ENCODE measurements at places on chromosomes 2 and 18.

DNA sequence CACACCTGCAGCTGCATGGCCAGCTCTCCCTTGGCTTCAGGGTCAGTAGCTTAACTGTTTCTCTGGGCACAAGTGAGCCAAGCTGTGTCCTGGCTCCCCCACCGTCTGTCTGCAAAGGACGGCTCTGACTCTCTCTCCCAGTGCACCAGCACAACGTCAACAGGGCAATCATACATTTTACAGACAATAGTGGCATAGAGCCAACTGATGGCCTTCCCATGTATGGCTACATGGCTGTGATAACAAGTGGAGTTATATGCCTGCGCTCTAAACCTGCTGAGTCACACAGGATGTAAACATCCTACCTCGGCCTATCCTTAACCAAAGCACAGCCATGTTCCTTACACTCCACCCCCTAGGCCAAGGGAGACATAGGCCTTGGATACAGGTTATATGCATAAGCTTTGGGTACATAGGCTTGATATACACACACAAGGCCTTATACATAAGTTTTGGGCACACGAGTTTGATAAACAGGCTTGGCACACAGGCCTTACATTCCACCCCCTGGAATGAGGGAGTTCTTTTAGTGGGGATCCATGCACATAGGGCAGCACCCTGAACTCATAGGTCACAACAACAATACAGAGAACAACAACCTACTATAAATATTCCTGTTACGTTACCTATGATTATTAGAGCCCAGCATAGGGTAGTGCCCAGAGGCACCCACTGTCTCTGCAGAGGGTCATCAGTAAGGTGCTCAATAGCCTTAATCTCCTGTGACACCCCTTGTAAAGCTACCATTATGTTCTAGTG lies 17.7 kb downstream of the PHOSPHO2 start:
- DNase-seq, result no peak

DNA sequence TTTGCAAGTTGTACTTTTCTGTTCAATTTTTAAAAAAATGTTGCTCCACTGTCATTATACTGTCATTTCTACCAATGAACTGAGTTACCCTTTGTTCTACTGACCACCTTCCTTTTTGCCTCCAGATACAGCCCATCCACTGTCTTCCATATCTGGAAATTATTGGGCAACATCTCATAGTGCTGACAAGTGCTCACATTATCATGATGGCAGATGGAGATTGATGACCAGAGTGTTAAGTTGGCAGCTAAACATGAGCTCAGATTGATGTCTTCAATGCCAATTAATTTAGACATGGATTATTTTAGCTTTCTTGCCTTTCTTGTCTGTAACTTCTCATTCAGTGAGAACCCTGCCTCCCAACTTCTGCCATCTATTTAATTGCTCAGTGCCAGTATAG lies 76.6 kb downstream of the KIAA1328 start:
- DNase-seq, result no peak

DNA sequence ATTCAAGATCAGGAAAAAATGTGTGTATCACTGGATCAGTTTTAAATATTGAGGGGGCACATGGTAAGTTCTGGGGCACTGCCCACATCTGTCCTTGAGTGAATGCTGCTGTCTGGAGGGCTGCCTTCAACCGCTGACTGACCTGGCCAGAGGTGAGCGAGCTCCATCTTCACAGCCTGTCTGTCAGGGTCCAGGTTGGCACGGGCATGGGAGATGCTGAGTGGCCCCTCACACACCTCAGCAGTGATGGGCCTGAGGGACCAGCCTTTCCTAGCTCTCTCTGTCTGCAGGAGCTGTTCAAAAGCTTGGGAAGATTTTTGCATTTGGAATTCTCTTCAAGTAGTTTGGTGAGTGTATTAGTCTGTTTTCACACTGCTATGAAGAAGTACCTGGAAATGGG lies 114.8 kb upstream of the ALKAL2 start:
- no peak for DNase-seq

DNA sequence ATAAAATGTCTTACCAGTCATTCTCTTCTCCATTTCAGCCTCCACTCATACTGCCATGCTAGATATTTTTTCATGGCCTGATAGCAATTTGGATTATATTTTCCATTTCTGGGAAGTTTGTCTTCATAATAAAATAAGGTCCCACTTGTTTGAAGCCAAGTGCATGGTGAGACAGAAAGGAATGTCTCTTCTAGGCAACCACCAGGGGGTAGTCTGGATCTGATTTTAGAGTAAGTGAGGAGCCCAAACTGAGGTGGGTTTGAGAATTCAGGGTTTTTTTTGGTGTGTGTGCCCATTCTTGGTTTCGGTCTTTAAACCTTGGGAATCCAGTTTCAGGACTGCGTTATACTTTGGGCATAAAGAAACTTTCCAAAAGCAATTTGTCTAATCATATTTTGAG lies 315.5 kb downstream of the RPRM start:
- DNase-seq, result no peak

GRCh38 chr2:7719876-7720275 lies 802.7 kb downstream of the RNF144A start:
- DNase-seq, result no peak

DNA sequence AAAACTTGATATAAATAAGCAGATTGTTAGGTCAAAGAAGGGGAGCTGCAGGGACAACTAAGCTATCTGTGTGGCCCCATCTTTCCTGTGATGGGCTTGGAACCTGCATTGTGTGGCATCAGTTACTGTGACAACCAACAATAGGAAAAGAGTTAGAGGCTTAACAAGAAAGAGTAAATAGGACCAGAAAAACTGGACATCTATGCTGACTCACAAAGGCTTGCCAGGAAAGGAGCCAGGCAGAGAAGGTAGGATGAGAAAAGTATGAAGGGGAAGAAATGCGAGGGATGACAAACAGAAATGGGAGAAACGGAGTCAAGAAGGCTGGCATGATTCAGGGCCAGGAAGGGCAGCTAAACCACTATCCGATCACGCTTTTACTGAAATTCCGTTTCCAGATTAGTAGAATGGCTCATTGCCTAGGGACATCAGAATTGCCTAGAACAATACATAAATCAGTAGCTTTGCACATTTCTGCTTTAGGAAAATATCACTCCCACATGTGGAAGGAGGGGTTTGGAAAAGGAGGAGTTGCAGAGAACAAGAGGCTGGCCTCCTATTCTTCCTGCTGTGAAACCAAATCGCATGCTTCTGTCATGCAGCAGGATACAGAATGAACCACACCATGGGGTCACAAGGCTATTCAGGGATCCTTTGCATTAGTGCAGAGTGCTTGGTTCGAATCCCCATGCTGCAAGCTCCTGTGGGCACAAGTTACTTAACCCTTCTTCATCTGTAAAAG lies 7.3 kb downstream of the PLA2R1 start:
- no peak for DNase-seq

DNA sequence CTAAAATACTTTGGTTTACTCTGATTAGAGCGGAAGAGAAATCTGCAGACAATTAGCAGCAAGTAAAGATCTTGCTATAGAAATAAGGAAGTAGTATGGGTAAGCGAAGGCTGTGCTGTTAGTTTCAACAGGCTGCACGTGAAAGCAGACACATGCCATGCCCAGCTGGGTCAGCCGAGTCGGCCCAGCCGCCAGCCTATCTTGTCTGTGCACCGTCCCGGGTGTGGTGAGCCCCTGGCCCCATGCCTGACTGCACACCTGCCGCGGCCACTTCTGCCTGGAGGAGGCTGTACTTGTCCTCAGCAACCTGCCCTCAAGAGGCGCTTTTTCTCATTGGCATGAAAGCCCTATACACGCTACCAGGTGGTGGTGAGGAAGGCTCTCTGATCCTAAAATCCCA lies 185.5 kb downstream of the SEPTIN10 start:
- DNase-seq, result no peak

All from hematopoietic multipotent progenitor cell treated with erythropoietin and hydrocortisone succinate and interleukin-3 and kit ligand, for 17 days (in vitro differentiated cells).